Smooth muscle cell of the coronary artery (primary cell): ENCODE measurements at places on chromosomes 13 and 19. TPM values are rescaled to one million over a fixed set of nuclear protein-coding genes. Genes with fewer than 3 reads are reported as not detected.

The TPTE2 gene
- total RNA-seq, result not detected in 2 replicates

The SELENOV gene
- total RNA-seq, result not detected in 2 replicates

The CEACAM18 gene
- not detected in 2 replicates for total RNA-seq

The SERPINE3 gene
- total RNA-seq, result not detected in 2 replicates

The HMGB1 gene
- total RNA-seq, result 81.8 and 226 TPM in 2 replicates
